ENCODE measurements at places on chromosomes 13 and 19. TPM values are rescaled to one million over a fixed set of nuclear protein-coding genes. Genes with fewer than 3 reads are reported as not detected.

GRCh38 chr13:21074546-21074945 is 13.2 kb upstream of the LATS2 start:
- peak; percentile 71 for DNase-seq

Gene ATP1A3
- total RNA-seq: not detected

DNA sequence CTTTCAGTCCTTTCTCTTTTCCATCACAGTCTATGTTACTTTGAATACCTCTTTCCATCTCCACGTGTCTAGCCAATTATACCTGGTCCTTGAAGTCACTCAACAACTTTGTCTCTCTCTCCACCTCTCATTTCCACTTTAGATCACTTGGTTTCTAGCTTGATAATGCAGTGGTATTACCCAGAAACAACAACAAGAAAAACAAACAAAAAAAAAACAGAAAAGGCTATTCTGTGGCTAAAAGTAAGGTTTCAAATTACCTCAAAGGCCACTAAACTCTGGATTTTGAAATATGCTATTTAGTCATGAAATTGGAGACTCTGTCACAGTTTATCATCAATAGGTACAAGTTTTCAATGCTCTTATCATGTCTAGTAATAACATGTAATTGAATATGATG is 184.8 kb downstream of the PCDH9 start:
- no peak for DNase-seq

Gene PPAN
- 35.7 TPM for total RNA-seq

GRCh38 chr13:110118106-110118505 is 188.9 kb downstream of the COL4A1 start:
- DNase-seq: no peak

- DNase-seq: no peak
Observed at GRCh38 chr13:37039896-37040295, 19.6 kb downstream of the SUPT20H start.

Gene SERTAD3
- total RNA-seq: 41.4 TPM

DNA sequence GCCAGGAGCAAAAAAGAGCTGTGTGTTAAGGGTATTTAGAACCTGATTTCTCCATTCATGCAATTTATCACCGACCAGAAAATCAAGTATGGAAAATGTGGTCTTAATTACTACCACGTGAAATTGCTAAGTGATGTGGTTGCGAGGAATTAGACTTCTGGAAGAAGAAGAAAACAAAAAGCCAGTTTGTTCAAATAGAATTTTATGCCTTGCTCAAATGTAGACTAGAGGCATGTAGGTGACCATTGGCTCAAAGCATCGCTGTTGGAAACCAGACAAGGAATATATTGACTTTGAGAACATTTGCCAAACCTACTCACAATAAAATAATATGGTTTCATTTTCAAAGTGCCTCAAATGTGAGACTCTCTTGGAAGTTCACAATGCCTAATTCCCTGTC is 57.3 kb upstream of the LRCH1 start:
- no peak for DNase-seq

Gene SKA3
- total RNA-seq: 3.0 TPM

Gene WDR88
- total RNA-seq: not detected

Gene CYP4F11
- 11.1 TPM for total RNA-seq

Gene PBX4
- total RNA-seq: 8.3 TPM

Gene COG6
- 42.4 TPM for total RNA-seq

- no peak for DNase-seq
Observed at GRCh38 chr13:43495732-43496131, 291.0 kb downstream of the ENOX1 start.

Gene FCAR
- 1.3 TPM for total RNA-seq

DNA sequence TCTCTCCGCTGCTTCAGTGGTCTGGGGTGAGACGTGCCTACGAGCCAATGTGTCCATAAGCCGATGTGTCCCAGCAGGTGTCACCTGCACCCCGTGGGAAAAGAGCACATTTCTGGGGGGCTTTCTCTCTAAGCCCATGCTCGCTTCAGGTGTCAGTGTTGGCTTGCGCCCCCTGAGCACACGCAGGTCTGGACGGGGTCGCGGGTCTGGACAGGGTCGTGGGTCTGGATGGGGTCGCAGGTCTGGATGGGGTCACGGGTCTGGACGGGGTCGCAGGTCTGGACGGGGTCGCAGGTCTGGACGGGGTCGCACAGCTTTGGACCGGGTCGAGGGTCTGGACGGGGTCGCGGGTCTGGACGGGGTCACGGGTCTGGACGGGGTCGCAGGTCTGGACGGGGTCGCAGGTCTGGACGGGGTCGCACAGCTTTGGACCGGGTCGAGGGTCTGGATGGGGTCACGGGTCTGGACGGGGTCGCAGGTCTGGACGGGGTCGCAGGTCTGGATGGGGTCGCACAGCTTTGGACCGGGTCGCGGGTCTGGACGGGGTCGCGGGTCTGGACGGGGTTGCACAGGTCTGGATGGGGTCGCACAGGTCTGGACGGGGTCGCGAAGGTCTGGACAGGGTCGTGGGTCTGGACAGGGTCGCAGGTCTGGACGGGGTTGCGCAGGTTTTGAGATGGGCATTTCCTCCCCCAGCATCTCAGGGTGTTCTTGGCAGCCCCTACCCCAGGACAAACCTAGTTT is 24.5 kb upstream of the TFDP1 start:
- no peak for DNase-seq

DNA sequence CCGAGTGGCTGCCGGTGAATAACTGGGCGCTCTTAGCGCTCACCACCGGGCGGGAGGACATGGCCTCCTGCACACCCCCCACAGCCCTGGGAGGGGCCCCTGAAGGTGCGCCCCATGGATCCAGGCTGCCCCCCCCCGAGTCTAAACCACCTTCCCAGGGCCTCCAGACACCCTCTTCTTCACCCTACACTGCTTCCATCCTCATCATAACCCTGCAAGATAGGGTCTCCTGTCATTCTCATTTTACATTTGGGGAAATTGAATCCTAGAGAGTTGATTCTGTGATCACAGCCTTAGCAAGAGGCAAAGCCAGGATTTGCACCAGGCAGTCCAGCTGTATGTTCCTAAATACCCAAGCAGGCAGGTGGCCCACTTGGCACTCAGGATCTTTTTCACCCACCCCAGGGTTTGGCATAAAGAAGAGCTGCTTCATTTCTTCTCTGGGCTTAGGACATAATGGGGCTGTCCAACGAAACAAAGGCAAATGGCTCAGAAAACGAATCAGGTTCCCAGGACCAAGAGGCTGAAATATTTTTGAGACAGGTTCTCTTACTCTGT is 110.8 kb downstream of the PTPRS start:
- no peak for DNase-seq

Gene TUBA3C
- total RNA-seq: not detected

Data from stomach (tissue), 19 donors.